GM12865 (cell line): ENCODE measurements at places on chromosomes 13 and 19.

- no peak for DNase-seq
Observed at GRCh38 chr13:113804017-113804702, 45.1 kb downstream of the TMEM255B start.

- DNase-seq: no peak
Observed at GRCh38 chr19:50000841-50001557, 24.2 kb downstream of the VRK3 start.

DNA sequence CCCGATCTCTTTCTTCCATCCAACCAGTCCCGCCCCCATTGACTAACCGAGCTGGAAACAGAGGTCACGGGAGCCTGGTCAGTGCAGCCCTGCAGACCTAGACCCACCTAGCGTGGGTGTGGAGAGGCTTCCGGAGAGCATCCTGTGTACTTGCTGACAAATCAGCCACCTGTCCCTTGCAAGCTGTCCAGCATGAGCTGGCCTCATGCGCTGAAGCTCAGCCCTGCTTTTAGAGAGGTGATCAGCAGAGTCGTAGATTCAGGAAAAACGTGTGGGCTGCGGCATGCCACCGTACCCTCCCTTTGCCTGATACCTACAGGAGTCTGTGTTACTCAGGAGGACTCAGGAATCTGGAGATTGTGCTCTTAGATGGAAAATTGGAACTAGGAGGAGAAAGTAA is 80.3 kb upstream of the UQCRFS1 start:
- no peak for DNase-seq

DNA sequence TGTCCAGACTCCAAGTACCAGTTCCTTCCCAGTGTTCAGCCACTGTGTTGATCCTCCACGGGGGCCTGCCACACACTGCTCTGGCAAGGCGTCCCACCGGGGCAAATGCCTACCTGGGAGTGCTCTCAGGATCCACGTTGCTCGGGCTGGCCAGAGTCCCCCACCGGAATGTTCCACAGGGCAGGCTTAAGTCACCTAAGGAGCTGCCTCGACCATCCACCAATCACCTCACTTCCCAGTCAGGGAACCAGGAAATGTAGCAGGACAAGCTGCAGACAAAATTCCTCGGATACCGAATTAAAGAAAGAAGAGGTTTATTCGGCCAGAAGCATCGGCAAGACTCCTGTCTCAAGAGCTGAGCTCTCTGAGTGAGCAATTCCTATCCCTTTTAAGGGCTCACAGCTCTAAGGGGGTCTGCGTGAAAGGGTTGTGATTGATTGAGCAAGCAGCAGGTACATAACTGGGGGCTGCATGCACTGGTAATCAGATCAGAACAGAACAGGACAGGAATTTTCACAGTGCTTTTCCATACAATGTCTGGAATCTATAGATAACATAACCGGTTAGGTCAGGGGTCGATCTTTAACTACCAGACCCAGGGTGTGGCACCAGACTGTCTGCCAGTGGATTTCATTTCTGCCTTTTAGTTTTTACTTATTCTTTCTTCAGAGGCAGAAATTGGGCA is 56.9 kb upstream of the EDNRB start:
- DNase-seq: no peak

DNA sequence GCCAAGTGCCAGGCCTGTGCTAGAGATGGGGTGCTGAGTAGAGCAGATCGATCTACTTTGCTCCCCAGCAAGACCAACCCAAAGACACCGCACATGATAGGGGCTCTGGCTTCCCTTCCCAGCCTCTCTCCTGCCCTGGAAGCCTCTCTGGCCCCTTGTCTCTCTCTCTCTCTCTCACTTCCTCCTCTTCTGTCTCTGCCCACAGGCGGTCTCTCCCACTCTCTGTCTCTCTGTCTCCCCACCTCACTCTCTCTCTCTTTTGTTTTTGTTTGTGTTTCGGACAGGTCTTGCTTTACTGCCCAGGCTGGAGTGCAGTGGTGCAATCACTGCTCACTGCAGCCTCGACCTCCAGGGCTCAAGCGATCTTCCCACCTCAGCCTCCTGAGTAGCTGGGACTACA is 1.3 kb downstream of the SELENOV start:
- DNase-seq: peak; percentile 42

DNA sequence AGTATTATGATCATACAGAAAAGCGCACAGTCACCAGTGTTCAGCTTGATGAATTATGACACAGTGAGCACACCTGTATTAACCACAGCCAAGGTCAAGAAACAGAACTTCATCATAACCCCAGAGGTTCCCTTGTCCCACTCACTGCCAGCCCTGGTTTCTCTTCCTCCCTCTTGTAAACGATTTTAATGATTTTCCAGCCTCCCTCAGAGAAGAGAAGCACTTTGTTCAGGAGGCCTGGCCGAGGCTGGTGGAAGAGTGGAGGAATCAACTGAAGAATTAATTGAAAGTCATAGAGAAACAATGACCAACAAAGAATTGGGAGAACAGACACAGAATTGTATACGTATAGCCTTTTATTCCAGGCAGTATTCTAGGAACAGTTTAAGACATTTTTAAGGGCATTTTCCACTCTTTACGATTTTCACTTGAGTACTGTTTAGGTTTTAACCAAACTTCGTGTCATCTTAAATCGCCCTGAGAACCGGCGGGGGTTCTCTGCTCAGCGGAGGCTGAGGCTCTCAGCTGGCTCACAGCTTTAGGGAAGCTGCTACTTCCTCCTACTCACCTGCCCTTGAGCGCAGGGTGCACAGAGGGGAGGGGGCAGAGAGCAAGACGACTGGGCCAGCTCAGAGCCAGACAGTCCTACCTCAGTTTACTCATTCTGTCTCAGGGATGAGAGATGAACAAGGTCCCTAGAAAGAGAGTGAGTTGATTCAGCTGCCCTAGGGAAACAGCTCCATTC is 108.6 kb downstream of the AKAP11 start:
- DNase-seq: peak; percentile 87

DNA sequence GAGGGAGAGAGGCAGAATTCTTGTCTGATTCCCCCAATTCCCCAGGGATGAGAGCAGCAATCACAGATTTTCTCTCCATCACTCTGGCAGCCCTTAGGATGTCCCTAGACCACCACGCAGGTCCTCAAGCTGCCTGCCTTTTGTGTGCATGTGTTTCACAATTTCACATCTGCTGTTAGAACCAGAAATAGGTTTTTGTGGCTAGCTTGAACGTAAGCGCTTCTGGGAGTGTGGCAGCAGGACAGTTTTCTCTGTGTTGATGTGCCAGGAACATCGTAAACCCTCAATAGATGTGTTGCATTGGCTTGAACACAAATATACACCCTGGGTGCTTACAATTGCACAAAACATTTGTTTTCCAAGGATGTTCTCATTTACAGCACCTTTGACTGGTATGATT is 78.8 kb upstream of the TMTC4 start:
- DNase-seq: no peak

DNA sequence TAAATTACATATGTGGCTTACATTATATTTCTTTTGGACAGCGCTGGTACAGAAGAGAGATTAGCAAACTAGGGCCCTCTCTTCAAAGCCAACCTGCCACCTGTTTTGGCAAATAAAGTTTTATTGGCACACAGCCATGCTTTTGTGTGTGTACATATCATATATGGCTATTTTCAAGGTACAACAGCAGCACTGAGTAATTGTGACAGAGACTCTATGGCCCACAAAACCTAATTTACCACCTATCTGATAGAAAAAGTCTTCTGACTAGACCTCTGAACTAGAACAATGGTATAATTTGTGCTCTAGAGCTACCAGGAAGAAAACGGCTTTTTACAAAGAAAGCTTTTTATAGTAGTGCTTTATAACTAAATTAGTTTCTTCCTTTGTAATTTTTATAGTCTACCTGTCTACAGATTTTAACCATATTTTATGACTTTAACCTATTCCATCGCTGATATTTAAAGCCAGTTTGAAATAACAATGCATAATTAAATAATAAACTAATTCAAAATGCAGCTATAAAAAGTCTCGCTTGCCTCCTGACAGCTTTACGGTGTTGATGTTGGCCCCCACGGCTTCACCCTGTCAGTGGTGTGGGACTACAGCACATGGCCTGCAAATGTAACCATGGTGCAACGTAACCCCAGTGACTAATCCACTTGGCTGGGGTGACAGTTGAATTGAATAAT is 17.7 kb upstream of the DPY19L3 start:
- no peak for DNase-seq

DNA sequence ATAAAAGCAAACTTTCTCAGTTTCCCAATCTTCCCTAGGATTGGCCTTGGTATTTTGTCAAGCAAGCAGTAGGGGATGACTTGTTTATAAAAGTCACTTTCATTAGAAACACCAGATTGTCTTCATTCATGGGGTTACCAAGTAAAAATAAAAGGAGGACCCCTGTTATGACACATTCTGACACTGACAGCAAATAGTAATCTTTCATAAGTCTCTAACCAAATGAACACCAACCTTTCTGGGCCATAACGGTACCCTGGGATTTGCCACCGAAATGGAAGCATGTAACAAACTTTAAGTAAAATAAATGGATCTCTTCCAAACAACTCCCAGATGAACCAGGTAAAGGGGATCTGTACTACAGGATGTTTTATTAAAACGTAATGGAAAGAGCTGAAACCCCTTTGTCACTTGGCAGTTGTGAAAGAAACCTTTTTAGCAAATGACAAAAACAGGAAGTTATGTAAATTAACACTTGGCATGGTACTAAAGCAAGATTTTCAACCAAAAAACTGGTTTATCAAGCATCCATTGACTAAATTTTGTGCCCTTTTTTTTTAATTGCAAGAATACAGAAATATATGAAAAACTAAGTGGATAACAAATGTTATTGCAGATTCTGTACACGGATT is 335.6 kb downstream of the RBM26 start:
- DNase-seq: peak; percentile 19

- no peak for DNase-seq
Observed at GRCh38 chr19:40604171-40604646, 3.0 kb downstream of the LTBP4 start.

- peak; percentile 84 for DNase-seq
Observed at GRCh38 chr19:43526884-43527859, at the start of gene ETHE1. ETHE1 (minus strand) TSS chr19:43527201; CDS start chr19:43527177, 24 bp downstream.

DNA sequence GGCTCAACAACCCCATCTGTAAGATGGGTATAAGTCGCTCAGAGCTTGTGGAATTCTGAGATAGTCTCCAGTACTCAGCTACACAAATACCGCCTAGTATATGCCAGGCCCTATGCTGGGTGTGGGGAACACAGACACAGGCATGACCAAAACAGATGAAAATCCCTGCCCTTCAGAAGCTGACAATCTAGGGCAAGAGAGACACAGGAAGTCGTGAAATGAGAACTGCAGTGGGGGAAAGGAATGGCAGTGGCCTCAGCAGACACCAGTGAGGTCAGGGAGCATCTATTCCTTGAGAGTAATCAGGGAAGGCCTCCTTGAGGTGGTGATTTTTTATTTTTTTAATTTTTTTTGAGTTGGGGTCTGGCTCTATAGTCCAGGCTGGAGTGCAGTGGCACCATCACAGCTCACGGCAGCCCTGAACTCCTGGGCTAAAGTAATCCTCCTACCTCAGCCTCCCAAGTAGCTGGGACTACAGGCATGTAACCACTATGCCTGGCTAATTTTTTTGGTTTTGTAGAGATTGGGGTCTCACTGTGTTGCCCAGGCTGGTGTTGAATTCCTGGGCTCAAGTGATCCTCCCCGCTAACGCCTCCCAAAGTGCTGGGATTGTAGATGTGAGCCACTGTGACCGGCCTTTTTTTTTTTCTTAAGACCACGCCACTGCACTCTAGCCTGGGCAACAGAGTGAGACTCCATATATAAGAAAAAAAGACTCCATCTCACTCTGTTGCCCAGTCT is 3.2 kb downstream of the TMIGD2 start:
- no peak for DNase-seq

GRCh38 chr13:75170311-75170710 is 311.7 kb downstream of the TBC1D4 start:
- DNase-seq: no peak

GRCh38 chr13:23963184-23963931 is 66.1 kb upstream of the C1QTNF9B start:
- peak; percentile 18 for DNase-seq

GRCh38 chr13:41034881-41035280 is 15.8 kb upstream of the ELF1 start:
- no peak for DNase-seq

DNA sequence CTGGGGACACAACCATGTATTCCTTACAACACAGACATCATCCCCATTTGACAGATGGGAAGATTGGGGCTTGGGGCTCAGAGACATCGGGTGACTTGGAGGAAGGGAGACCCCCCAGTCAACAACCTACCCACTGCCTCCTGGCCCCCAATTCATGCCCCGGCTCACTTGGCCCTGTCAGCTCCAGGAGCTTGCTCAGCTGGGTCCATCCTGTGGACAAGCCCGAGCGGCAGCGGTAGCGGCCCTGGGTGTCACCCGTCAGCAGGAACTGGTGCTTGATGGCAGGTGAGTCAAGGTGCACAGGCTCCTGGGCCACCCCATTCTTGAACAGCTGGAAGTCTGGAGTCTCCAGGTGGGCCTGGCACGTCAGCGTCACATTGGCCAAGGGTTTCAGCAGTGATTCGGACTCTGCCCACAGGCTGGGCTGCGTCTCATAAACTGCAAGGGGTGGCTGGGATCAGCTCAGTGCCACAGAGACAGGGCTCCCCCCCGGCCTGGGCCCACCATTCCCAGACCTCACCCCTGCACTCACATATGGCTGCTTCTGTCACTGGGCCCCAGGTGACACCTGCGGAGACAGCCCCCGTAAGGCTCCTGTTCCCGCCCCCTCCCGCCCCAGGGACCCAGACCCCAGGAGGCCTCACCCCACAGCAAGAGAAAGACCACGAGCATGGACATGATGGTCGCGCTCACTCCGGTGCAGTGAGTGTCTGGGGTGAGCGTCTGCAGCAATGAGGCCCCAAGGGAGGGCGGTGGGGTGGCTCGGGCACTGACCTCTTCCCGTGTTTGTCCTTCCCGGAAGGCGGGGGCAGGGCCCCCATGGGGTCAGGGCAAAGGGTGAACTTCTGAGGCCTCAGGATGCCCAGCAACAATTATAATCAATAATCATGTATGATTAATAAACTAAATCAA is at the start of gene A1BG:
TSS of gene A1BG (minus strand) at position 733 of the 912 bp plus-strand sequence. CDS start at position 678, 55 bp downstream.
- no peak for DNase-seq

GRCh38 chr19:4292515-4292914 is 9.7 kb downstream of the TMIGD2 start:
- no peak for DNase-seq

- DNase-seq: no peak
Observed at GRCh38 chr19:19544257-19544953, 6.3 kb downstream of the CILP2 start.

- no peak for DNase-seq
Observed at GRCh38 chr19:49440439-49441209, 703 bp downstream of the SLC17A7 start.

DNA sequence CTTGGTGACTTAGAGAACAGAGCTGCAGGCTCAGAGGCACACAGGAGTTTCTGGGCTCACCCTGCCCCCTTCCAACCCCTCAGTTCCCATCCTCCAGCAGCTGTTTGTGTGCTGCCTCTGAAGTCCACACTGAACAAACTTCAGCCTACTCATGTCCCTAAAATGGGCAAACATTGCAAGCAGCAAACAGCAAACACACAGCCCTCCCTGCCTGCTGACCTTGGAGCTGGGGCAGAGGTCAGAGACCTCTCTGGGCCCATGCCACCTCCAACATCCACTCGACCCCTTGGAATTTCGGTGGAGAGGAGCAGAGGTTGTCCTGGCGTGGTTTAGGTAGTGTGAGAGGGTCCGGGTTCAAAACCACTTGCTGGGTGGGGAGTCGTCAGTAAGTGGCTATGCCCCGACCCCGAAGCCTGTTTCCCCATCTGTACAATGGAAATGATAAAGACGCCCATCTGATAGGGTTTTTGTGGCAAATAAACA is 9.9 kb downstream of the APOC1 start:
- no peak for DNase-seq

GRCh38 chr13:23344931-23345595 is 88.4 kb downstream of the SACS start:
- no peak for DNase-seq

GRCh38 chr19:35513628-35514281 is at the start of gene DMKN:
DMKN (minus strand) TSS chr19:35513649; CDS start chr19:35513475, 174 bp downstream.
- DNase-seq: no peak

- no peak for DNase-seq
Observed at GRCh38 chr19:35756377-35757230, at the start of gene HSPB6. HSPB6 (minus strand) TSS chr19:35757029; CDS start chr19:35757008, 21 bp downstream.
